GM06990 (cell line): ENCODE measurements at places on chromosomes 5 and 9.

- DNase-seq: no peak
These were observed 3.3 kb downstream of the EBF1 start for GRCh38 chr5:159096243-159096923.

DNA sequence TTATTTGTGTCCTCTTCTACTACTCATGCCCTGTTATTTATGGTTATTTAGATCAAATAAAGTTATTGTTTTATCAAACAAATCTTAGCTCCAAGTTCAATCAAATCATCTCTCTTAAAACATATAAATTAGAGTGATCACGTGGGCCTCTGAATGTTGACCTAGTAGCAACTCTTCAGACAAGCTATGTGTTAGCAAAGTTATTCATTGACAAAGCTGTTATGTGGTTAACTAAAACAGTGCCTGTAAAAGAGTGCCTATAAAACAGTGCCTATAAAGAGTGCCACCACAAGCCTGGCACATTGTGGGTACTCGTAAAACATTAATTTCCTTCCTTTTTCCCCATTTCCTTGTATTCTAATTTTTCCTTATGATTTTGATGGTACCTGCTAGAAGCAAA lies 421.9 kb downstream of the HCN1 start:
- no peak for DNase-seq

DNA sequence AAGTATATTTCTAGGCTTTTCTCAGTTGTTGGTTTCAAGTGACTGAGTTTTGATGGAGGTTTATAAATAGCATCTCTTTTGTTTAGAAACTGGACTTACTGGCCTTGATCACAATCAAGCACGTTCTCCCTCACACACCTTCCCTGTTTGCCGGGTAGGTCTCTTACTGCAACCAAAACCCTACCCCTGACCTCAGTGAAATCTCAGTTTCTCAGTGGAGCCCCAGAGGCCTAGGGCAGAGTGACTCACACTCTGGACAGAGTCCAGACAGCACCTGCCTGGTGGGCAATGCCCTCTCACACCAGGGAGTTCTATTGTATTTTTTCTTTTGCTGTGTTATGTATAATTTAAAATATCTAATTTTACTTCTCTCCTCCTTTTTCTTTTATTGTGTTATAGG lies 48.4 kb upstream of the EPB41L4B start:
- no peak for DNase-seq

DNA sequence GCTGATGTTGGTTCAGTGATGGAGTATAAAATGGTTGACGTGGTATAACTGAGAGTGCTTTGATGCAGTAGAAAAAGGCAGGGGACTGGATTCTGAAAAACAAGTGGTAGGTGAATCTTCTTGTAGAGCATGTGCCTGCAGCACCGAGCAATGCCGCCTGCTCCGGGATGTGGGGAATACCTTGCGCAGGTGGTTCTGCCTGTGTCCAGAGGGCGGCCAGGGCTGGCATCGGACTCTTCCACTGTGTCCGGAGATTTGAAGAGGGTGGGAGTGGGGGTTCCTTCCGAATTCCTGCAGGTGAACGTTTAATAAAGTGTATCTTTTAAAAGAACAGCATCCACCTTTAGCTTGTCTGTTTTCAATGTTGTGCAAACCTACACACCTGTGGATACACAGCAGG lies 238.0 kb downstream of the FANCC start:
- no peak for DNase-seq

- no peak for DNase-seq
These were observed 77.2 kb downstream of the ITGA1 start for GRCh38 chr5:52864884-52865283.
